ENCODE measurements at places on chromosomes 13 and 19.

GRCh38 chr19:41427647-41428480 is 690 bp upstream of the B3GNT8 start:
- peak; percentile 32 for DNase-seq

- peak; percentile 48 for DNase-seq
Measured at GRCh38 chr13:99290894-99291293, 16.3 kb downstream of the GPR183 start.

DNA sequence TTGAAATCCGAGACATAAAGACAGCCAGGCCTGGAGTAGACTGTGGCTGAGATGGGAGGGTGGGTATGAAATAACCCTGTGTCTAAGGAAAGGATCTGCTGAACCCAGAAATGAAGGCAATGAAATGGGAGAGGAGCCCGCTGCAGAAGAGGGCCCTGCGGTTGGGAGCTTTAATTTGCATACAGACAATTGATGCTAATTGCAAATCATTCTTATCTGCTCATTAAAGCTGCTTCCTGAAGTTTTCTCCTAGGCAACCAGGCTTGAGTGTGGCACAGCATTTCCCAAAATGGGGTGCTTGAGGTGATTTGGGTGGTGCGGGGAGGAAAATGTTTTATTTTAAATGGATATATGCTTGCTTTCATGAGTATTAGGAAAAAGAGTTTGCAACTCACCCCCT is 55.4 kb downstream of the DPF1 start:
- DNase-seq = no peak

DNA sequence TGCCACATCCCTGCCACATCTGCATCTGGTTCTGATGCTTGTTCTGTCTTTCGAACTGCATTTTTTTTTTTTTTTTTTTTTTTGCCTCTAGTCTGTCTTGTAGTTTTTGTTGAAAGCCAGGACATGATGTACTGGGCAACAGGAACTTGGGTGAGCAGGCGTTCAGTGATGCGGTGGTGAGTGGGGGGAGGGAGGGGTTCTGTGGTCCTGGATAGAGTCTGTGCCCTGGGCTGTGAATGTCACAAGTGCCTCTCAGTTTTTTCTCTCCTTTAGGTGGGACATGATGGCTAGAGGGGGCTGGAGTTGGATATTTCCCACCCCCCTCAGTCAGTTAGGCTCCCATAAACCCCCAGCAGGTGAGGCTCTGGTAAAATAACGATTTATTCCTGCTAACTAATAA is 3.5 kb downstream of the CEACAM4 start:
- no peak for DNase-seq

DNA sequence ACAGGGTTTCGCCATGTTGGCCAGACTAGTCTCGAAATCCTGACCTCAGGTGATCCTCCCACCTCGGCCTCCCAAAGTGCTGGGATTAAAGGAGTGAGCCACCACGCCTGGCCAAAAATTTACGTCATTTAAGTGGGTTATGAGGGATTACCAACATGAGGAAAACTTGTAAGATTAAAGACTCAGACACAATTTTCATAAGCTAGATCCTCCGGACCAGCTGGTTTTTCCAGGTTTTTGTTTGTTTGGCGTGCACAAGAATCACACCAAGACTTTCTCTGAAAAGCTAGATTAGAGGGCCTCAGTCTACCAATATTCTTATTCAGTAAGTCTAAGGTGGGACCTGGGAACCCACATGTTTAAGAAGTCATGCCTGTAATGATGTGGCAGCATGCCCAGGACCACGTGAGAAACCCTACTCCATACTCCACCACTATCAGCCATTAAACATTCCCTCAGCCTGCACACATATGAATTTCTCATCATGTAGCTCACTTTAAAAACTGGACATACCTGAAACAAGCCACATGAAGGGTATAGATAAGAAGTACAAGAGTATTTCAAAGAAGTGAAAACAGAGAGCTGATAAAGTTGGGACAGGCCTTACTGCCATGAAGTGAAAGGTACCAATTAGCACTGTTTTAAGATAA is 25.7 kb downstream of the DIAPH3 start:
- no peak for DNase-seq

GRCh38 chr13:98187965-98188261 is 10.8 kb upstream of the RNF113B start:
- no peak for DNase-seq

Data from activated CD4-positive, alpha-beta T cell treated with anti-CD3 and anti-CD28 coated beads for 48 hours (primary cell).